Activated T-helper 1 cell treated with anti-CD3 and anti-CD28 coated beads, Interleukin-2, amount 50 U/mL, for 16 hours (primary cell): ENCODE measurements at places on chromosomes 7 and 10.

GRCh38 chr7:99140813-99141212 lies 3.1 kb downstream of the SMURF1 start:
- DNase-seq = no peak

DNA sequence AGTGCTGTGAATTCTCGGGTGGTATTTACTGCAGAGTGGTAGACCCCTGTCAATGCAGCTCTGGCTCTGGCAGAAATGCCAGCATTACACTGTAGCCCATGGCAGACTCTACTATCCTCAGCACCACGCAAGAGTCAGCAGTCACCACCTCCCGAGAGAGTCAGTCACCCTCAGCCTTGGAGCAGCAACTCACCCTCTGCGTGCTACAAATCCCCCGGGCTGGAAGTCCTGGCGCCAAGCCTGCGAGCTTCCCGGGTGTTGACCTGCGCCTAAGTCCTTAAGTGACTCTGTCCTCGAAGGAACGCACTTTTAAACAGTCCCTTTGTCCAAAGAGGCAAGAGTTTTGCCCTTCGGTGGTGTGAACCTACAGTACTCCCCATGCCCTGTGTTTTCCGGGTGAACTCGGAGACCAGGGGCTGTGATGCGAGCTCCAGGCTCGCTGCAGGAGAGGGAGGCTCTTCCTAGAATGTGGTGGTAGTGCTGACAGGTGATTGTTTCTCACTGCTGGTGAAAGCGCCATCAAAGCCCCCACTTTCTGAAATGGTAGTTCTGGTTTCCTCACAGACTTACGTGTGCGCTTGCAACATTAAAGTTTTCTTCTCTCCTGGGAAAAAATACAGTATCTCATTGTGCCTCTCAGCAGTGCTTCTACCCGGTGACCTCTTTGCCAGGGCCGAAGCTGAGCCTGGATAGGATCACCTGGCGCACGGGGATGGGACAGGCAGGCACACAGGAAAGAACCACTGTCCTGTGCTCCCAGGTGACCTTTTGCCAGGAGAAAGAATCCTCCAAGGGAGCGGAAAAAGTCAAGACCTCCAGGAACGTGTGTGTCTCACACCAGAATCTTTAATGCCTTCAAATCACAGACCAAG lies 33.1 kb upstream of the MBL2 start:
- no peak for DNase-seq

- DNase-seq = no peak
Observed at GRCh38 chr7:112546723-112547513, 66.1 kb downstream of the LSMEM1 start.

GRCh38 chr10:87837445-87837844 lies 19.4 kb upstream of the ATAD1 start:
- DNase-seq = no peak

- no peak for DNase-seq
Observed at GRCh38 chr7:22429386-22429785, 70.6 kb downstream of the STEAP1B start.

DNA sequence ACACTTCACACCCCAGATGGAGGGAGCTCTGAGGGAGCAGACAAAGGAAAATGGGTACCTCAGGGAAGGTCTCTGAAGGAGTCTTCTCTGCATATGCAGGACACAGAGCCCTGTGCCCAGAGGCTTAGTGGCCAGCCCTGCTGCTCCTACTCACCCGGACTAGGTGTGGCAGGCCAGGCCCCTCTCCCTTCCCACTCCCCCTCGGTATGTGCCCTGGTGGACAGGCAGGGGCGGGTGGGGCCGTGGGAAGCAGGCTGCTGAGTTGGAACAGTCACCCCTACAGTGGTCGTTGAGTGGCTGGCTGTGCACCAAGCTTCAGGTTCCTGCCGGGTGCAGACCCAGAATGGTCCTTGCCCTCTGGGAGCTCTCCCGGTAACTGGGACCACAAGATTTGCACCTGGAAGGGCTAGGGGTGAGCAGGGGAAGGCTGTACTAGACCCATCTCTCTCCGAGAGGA lies 68.6 kb downstream of the ZMIZ1 start:
- no peak for DNase-seq

DNA sequence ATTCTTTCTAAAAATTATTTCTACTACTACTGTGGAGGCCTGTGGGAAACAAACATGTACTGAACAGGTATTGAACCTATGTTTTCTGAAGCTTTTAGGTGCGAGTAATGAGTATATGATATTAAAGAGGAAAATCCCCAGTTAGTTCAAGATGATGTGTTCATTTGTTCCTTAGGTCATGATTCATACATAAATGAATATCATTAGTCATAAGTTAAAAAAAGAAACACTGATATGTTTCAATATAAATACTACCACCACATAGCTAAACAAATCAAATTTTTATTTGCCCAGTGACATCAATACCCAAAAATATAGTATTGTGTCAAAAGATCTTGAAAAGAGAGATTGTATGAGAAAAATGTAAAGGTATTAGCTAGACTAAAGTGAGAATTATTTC lies 210.7 kb upstream of the GNAI1 start:
- DNase-seq = no peak

DNA sequence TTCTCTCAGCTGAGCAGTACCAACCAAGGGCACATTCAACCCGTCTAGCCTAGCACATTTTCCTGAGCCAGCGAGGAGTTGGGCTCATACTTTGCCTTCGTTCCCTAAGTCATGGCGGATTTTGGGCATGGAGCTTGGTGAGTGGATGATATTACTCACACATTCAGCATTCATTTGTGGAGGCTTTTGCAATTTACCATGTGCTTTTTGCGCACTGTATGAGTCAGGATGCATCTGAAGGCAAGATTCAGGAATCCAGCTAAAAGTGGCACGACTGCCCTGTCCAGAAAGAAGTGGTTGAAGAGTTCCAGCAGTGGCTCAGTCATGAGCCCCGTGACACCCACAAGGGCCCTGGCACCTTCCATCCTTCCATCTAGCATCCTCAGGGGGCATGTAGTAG lies 24.2 kb upstream of the MGMT start:
- DNase-seq = no peak

GRCh38 chr10:21464134-21464533 lies 61.3 kb downstream of the SKIDA1 start:
- DNase-seq = no peak

GRCh38 chr7:158024351-158024715 lies 563.3 kb downstream of the PTPRN2 start:
- DNase-seq = no peak

- no peak for DNase-seq
Observed at GRCh38 chr7:38607466-38607865, 23.7 kb downstream of the AMPH start.

GRCh38 chr7:148587076-148587475 lies 3.5 kb upstream of the C7orf33 start:
- no peak for DNase-seq

- no peak for DNase-seq
Observed at GRCh38 chr7:107900496-107901015, 9.6 kb downstream of the DLD start.

DNA sequence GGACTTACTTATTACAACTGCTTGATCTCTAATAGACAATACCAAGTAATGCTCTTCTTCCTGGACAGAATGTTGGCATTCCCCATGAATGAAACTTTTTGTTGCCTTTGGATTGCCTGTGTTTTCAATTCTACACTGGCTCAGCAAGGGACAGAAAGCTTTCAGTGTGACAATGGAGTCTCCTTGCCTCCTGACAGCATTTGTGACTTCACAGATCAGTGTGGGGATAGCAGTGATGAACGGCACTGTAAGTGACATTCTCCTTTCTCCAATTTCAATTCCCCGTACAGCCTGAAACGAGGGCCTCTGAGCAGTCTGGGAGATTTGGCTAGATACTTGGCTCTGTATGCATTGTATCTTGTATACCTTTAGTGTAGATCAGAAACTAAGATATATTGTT lies 290 bp downstream of the MALRD1 start:
- DNase-seq = no peak

GRCh38 chr10:73910401-73910763 lies 550 bp upstream of the PLAU start:
- no peak for DNase-seq

GRCh38 chr7:2169923-2170575 lies 62.7 kb downstream of the MAD1L1 start:
- DNase-seq = no peak

DNA sequence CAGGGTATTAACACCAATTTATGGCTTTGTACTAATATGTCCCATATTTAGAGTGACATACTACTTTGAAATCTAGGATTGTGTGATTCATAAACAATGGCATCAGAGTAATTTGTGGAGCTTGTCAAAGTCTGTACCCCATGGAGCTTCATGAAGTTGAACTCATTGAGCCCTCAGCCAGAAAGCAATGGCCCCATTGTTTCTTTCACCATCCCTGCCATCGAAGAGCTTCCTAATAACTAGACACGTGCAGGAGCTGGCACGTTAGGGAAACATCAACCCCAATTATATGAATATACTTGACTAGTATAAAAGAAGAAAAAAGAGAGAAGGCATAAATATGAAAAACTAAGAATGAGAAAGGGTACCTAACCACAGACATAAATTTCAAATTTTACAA lies 206.6 kb downstream of the CXCL12 start:
- no peak for DNase-seq

GRCh38 chr7:150961510-150962289 lies 16.4 kb downstream of the KCNH2 start:
- DNase-seq = no peak

DNA sequence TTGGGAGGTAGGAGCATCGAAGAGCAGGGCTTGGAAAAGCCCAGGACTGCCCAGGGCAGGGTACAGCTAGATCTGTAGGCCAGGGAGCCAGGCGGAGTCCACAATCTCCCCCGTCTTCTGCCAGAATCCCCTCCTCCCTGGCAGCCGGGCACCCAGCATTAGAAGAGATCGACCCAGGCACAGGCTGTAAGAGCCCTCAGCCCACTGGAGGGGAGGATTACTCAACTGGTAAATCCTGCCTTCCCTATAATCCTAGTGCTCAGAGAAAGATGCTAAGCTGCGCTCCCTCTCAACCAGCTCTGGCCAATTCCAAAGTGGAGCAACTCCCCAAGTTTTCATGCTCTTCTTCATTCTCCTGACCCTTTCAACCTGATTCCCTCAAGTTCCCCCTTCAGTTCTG lies 3.2 kb downstream of the SPOCK2 start:
- no peak for DNase-seq

DNA sequence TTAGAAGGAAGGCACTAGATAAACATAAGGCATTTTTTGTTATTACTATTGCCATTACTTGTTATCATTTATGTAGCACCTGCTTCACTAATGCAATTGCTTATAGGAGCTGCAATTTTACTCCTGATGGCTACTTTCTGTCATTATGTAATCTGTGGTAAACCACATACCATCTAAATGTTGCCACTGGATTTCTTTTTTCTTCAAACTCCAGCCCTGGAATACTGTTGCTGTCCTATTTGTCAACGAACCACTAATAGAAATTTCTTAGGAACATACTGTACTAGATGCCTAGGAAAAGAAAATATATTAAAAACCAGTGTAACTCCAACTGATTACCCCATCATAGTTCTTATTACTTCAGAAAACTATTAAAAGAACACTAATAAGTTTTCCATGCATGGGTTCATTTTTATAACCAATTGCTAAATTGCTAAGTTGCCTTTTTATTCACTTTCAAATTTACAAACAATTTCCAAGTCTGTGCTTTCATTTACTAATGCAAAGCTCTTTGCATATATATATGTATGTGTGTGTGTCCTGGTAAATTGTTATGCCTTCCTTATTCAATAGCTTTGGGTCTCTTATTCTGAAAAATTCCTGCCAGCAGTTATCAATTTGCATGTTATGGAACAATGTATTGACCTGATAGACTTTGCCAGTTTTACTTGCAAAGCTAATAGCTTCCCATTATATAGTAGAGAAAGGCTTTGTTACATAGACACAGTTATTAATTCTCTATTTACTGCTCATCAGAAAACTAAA lies 287.4 kb downstream of the EXOC4 start:
- DNase-seq = no peak

DNA sequence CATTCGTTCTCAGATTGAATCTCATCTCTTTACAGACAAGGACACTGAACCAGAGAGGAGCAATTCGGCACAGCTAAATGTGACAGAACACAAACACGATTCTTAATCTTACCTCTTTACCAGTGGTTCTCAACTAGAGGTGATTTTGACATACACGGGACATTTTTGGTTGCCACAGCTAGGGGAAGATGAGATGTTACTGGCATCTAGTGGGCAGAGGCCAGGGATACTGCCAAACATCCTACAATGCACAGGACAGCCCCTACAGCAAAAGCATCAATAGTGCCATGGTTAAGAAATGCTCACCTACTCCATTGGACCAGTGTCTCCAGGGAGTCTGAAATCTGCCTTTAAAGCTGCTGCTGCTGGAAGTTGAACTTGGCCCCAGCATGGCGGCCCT lies 27.3 kb downstream of the PDE1C start:
- no peak for DNase-seq

- no peak for DNase-seq
Observed at GRCh38 chr7:19143881-19144574, 1.2 kb downstream of the FERD3L start.

- DNase-seq = no peak
Observed at GRCh38 chr7:42939457-42940240, 7.5 kb downstream of the MRPL32 start.

GRCh38 chr7:155874411-155874810 lies 62.1 kb upstream of the SHH start:
- no peak for DNase-seq

GRCh38 chr7:144649120-144649519 lies 186.7 kb downstream of the TPK1 start:
- no peak for DNase-seq

DNA sequence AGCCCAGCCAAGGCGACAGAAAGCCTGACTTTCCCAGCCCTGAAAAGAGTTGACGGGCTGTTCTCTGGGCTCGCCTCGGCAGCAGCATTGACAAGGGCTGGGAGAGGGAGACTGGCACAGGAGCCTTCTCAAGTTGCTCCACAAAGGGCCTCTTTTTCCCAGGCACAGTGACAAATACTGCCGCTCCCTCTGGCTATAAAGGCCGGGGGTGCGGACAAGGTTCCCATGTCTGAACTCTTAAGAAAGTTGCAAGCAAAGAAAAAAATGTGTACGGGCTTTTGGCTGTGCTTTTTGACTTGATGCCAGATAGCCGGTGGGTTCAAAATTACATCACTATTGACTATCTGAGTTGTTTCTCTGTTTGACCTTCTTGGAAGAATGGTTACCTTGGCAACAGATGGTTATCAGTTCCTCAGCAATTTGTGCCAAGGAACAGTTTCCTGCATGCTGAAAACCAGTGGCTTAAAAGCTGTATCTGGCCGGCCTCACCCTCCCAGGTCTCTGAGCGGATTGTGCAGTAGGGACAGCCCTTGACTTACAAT lies 115.9 kb upstream of the EEPD1 start:
- no peak for DNase-seq
